Esophagus squamous epithelium (tissue), 5 donors: ENCODE measurements at places on chromosomes 12 and 14.

DNA sequence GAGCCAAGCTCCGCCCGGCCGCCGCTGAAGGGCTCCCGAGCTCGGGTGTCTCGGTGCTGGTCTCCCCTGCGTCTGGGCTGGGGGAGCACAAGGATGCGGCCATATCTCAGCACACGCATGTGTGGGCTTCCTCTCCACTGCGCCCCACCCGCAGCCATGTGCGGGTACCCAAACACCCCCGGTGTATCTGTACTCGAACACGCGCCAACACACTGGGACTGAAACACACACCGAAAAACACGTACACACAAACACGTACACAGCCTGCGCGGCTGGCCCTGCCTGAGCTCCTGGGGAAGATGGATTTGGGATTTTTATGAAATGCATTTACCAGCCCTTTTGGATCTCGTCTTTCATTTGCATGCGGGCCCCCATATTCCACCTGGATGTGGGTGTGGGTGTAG lies 897 bp upstream of the TBX3 start:
- no peak for DNase-seq

DNA sequence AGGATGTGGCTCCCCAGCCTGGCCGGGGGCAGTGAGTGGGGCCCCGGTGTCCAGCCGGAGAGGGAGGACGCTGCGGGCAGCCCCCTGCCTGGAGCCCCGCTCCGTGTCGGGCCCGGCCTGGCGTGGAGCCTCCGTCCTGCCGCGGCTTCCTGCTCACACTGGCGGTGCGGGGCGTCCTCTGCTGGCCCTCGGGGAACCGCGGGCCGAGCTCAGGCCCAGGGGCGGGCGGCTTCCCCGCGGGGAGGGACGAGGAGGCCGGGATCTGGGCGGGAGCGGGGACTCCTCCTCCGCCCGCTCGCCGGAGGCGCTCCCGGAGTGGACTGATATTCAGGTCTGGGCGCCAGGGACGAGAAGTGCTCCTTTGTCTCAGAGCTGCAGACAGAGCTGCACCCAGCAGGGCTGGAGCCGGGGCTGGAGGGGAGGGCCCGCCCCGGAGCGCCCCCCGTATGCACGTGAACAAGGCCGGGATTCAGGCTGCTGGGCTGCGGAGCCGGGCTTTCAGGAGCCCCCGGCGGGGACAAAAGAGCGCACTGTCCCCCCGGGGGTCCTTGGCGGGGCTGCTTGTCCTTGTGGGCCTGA lies 2.2 kb downstream of the MMP17 start:
- DNase-seq, result no peak

DNA sequence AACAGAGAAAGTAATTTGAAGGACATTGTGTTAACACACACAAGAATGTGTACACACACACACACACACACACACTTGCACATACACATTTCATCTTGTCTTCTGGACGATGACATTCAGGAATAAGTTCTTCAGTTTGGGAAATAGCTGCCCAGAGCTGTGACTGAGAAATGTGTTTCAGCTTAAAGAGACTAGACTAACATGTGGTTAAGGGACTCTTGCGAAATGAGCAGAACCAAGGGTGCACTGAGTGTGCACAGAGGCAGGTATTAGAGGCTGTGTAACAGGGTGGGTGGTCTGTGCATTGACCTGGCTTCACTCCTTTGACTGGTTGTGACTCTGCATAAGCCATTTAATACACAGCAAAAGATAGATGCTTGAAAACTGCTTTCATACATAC lies 29.4 kb upstream of the KCNA5 start:
- no peak for DNase-seq

GRCh38 chr12:109309381-109310246 lies 530 bp upstream of the FOXN4 start:
- no peak for DNase-seq

- no peak for DNase-seq
Observed at GRCh38 chr12:75812271-75813018, 219.1 kb downstream of the PHLDA1 start.

GRCh38 chr14:72736786-72737559 lies 156.9 kb downstream of the DPF3 start:
- DNase-seq, result no peak

- DNase-seq, result no peak
Observed at GRCh38 chr12:98402091-98402490, 113.3 kb upstream of the TMPO start.

GRCh38 chr14:92928258-92928629 lies 5.3 kb downstream of the CHGA start:
- no peak for DNase-seq

- DNase-seq, result no peak
Observed at GRCh38 chr14:78836777-78837176, 666.6 kb downstream of the NRXN3 start.

DNA sequence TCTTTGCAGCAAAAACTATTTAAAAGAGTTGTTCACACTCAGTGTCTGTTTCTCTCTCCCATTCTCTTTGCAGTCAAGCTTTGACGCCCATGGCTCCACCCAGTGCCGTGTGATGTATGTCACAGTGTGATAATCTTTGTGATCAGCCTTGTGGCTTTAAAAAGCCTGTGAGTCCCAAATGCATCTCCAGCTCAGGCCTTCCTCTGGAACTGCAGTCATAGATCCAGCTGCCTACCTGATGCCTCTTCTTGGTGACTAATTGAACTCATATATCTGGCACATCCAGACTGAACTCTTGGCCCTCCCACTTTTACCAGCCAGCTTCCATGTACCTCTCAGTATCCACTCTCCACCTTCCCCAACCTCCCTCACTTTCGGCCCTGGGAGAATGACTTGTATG lies 182.8 kb upstream of the ARHGAP5 start:
- DNase-seq, result no peak

- no peak for DNase-seq
Observed at GRCh38 chr12:91921555-91921954, 224.1 kb downstream of the BTG1 start.

DNA sequence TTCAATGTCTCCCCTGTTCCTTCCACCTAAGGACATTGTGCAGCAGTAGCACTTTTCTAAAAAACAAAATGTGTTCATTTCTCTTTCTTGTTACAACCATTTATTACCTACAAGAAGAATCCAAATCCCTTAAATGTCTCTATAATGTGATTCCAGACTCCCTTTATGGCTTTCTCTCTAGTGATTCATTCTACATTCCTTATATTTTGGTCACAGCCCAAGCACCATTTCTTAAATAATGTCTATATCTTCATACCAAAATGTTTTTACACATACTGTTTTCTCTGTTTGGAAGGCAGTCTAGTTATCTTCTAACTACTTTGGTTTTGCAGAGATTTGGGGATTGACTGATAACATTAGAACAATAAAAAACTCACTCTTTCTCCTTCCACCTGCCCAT lies 1037.3 kb upstream of the FLRT2 start:
- no peak for DNase-seq

DNA sequence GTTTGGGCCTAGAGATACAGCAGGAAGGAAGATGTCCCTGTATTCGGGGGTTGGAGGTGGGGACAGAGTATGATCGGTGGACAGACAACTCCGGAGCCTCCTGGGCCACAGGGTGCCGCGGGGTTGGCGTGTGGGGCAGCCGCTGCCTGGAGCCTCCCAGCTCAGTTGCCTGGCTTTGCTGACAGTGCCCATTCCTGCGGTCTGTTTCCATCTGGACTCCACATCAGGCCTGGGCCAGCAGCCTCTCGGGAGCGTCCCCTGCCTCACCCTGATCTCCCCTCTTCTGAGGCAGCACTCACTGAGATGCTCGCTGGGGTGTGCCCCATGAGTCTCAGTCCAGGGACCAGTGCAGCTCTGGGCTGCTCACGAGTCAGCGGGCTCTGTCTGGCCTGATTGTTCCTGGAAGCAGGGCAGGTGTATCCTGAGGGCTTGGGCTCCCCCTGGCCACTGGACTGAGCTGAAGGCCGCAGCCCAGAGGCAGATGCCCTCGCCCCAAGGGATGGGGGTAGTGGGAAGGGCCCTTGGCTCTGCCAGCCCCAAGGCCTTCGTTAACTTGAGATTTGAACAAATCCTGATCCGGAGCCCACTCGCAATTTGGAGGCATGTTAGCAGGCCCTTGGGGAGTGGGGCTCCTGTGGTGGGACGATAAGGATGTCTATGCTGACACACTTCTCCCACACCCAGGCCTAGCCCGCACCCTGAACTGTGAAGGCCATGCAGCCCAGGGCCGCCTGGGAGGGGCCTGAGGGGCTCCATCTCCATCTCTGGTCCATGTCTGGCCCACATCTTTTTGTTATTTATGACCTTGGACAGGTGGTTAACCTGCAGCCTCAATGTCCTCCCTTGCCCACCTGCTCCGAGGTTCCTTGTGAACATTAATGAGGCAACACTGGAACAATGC lies 7.5 kb downstream of the HIP1R start:
- DNase-seq, result no peak

- DNase-seq, result no peak
Observed at GRCh38 chr14:101188571-101188915, 285.0 kb upstream of the RTL1 start.

DNA sequence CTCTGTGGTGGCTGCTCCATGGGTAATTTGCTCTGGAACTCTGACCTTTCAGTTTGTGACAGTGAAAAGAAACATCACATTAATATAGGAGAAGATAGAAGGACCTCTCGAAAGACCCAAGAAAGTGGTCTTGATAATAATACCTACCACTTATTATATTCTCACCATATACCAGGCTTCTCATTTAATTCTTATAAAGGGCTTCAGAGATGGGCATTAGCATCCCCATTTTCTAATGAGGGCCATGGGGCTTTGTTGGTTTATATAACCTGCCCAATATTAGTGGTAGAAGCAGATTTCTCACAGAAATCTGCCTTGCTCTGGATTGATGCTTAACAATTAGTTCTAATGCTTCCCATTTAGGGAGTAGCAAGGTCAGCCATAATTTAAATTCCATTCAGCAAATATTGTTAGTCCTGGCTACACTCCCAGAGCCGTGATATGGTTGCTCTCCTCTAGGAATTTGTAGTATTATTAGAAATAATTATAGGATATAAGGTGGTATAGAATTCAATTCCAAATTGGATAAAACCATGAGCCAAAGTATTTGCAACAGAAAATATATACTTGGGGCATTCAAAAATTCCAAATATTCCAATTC lies 7.4 kb upstream of the AMIGO2 start:
- DNase-seq, result no peak

DNA sequence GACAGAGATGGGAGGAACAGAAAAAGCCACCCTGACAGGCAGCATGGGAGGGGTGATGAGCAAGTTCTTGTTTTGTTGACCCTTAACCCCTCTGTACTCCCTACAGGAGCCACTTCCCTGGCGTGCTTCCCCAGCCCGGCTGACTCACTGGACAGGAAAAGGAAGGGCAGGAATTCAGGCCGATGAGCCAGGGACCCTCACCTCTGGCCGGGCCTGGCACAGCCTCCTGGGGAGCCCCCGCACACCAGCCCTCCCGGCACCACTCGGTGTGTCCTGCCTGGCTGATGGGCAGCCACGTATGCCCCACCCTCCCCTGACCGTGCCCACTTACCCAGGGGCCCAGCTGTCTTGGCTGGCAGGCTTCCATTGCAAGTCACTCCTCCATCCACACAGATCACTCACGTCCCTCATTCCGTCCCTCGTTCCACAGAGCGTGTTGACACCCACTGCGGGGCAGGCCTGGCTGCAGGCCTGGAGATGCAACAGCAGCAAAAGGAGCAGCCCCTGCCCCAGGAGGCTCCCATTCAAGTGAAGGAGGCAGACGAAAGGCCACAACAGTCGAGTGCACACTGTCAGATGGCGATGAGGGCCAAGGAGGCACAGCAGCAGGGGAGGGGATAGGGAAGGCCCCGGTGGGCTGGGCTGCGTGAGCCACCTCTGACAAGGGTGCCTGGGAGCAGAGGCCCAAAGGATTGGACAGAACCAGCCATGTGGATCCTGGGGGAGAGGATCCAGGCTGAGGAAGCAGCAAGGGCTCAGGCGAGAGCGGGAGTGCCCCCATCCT lies 19.7 kb upstream of the CD9 start:
- DNase-seq, result no peak

DNA sequence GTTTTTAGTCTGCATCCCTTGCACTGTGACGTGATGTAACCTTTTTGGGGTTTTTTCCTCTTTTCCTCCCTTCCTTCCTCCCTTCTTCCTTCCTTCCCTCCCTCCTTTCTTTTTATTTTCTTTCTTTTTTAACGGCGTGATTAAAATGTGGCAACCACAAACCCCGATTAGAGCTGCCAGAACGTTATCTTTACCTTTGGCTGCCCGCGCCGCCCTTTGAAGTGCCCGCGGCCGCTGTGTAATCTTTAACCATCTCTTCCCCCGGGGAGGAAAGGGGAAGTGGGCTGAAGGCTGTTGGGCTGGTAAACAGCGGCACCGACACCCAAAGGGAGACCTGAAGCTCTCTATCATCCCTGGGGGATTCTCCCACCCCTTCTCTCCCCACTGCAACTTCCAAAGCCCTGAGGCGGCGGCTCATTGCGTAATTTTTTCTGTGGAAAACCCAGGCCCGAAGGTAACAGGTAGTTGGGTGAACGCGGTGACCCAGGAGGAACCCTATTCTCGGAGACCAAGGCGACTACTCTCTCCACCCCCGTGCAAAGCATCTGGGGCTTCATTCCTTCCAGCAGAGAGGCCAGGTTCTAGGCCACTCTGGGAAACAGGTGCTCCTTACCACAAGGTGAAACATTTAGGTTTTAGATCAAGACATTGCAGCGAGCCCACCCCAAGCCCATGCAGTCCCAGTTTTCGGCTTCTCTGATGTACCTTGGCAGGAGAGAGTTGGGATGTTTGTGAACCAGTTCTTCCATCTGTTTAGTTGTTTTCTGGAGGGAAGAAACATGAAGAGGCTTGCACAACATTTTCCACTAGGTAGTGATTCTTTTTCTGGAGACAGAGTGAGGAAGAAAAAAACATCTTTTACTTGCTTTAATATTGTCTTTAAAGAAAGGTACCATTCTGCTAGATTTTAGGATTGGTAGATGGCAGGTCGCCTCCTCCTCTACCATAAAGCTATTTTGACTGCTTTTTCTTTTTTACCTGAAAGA lies 1.5 kb downstream of the LGR5 start:
- DNase-seq, result no peak

DNA sequence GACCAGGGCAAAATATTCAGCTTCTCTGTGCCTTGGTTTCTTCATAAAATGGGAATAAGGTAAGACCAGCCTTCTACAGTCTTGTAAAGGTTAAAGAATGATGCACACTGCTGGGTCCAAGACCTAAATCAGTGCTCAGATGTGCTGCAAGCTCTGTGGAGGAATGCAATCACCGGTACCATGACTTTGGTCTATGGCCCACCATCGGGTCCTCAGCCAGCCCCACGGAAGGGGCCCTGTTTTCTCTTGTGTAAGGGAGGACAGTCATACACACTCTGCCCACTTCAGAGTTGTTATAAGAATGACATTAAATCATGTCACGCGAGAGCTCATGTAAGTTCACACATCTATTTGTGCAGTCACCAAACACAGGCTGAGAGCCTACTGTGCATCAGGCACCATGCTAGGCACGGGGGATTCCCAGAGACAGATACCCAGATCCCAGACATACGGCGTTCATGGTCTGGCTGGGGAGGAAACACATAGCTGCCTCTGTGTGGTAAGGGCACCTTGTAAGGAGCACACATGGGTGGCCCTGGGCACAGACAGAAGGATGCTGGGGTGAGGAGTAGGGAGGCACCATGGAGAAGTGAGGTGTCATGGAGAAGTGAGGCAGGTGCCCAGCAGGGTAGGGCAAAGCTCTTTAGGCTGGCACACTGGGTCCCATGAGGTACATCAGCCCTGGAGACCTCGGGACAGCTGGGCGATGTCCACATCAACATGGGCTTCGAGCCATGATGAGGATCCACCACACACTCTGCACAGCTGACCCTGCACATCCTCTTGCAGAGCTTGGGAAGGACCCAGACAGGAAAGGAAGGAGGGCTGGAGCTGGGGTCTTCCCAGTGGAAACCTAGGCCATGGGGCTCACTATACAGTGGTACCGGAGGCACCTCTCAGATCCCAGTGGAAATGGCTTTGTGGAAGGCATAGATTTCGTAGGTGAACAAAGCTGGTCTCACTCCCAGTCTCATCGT lies 190.4 kb upstream of the DIO3 start:
- DNase-seq, result no peak
